ENCODE measurements at places on chromosomes 1 and 21.

- no peak for DNase-seq
Measured at GRCh38 chr1:210213335-210213734, 19.3 kb upstream of the SERTAD4 start.

GRCh38 chr1:15760520-15761211 lies 2.1 kb downstream of the FBLIM1 start:
- DNase-seq = no peak

- DNase-seq = no peak
Measured at GRCh38 chr1:41456847-41457540, 27.5 kb downstream of the EDN2 start.

DNA sequence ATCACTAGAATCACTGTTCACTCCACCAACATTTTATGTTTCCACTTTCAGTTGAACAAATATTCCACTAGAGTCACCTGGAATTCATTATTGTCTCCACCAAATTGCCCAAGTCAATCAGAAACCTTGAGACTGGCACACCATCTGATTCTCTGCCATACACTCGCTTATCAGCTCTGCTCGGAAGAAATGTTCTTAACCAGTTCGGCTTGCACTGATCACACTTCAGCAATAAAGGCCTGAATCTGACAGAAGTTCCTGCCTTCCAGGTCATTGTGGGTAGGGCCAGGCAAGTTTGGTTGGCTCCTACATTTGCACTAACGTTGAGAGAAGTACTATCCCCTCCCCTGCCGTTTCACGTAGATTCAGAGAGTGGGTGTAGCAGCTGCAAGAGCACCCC lies 10.0 kb downstream of the TPM3 start:
- no peak for DNase-seq

DNA sequence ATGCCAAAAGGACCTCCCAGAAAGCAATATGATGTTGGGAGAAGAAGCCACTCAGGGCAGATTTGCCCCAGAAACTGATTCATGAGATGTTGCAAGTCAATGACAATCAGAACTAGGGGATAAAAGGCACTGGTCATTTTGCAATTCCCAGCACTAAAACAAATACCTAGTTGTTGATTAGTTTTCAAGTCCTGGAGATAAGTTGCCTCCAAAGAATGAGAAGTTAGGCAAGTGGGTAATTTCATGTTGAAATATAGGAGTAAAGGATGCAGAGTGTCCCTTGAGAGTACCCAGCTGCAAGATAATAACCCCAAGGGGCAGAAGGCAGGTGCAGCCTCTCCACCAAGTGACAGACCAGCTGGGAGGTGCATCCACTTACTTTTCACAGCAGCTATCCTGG lies 363.6 kb downstream of the PBX1 start:
- no peak for DNase-seq

- DNase-seq = no peak
Measured at GRCh38 chr1:243428617-243429342, 172.9 kb downstream of the SDCCAG8 start.

DNA sequence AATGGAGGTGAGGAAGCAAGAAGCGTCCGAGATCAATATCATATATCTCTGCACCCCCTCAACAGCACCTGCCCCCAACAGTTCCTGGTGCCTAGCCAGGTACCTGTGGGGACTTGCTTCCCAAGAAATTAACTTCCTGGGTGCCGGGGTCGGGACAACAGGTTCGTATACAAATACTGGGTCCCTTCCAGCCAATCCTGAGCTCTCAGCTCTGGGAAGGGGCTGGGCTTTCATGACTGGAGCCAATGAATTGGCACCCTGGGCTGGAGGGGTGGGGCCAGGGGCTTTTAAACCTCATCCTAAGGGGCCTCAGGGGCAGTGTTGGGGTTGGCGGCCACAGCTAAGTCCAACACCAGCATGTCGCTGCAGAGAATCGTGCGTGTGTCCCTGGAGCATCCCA lies at the start of gene PADI3:
TSS of gene PADI3 (plus strand) at position 318 of the 400 bp plus-strand sequence. CDS start at position 358, 40 bp downstream.
- no peak for DNase-seq

- no peak for DNase-seq
Measured at GRCh38 chr1:86247597-86248279, 91.2 kb upstream of the COL24A1 start.

DNA sequence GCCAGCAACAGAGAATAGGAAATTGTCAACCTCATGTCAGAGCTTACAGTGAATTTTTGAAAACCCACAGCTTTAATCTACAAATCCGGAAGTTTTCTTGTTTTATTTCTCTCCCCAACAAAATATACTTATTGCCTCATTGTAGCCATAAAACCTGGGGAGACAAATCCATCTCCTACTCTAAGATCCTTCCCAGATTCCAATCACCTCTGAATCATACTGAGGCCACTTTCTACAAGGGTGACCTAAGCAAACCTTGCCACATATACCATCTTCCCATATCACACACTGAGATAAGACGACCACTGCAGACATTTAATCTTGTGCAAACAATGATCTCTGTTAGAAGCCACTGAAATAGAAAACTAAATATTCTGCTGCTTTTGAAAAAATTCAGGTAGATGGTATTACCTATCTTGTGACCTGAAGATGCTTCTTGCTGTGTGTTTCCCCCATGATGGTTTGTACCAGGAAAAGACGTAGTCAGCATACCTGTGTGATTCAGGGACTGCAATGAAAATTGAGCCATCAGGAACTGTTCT lies 171.5 kb upstream of the DUSP10 start:
- DNase-seq = no peak

DNA sequence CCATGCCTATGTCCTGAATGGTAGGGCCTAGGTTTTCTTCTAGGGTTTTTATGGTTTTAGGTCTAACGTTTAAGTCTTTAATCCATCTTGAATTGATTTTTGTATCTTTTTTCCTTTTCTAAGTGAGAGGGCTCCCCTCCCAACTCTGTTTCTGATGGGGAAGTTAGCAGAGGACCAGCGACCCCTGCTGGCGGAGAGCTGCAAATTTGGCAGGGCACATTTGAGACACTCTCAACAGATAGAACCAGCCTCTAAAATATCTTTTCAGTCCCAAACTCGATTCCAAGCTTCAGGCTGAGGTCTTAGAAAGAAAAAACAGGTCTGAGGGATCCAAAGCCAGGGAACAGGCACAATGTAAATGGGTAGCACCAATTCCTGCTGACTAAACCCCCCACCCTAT lies 32.5 kb downstream of the LRRC3 start:
- no peak for DNase-seq

DNA sequence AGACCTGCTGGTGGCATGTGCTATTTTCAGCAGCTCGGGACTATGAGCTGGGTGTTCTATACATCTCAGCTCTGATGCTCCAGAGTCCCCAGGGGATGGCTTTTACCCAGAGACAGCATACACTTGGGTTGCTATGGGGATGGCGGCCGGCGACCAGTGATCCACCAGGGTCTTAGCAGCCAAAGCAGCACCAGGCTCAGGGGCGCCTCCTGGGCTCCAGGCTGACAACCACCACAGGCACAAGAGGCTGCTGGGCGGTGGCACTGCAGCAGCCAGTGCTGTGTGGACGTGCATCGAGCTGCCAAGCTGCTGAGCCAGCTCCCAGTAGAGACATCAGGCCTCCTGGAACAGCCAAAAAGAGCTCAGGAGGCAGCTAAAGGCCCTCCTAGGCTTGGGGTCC lies 37.6 kb upstream of the CLSTN1 start:
- DNase-seq = no peak

- DNase-seq = peak; percentile 43
Measured at GRCh38 chr21:36104317-36105300, 30.3 kb upstream of the CBR3 start.

- no peak for DNase-seq
Measured at GRCh38 chr1:213394837-213395236, 343.8 kb downstream of the RPS6KC1 start.

DNA sequence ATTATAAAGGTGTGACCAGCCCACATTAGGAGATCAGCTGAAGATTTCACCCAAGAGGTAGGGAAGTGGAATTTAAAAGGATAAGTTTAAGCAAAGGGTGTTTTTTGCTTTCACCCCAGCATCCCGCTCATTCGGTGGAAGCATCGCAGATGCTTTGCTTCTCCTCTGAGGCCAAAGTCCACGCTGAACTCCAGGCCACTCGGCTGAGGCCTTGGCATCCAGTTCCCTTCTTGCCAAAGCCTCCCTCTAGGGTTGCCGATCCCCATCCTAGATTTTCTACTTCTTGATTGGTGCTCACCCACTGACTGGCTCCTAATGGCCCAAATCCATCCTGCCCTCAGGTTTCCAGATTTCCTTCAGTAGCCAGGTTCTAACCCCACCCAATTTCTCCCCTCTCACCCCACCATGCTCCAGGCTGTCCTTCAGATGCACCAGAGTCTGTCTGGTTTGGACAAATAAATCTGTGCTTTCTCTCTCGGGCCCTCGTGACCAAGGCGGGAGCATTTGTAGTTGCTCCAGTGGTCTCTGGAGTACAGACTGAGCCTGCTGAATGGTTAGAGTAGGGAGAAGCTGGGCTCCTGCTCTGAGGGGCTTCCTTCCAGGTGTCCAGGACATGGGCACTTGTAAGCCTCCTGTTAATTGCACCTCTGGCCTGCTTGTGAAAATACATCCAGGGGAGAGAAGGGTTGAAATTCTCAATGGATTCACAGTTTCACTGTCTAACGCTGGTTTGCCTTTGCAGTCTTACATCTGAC lies 193.2 kb downstream of the C1orf94 start:
- no peak for DNase-seq

DNA sequence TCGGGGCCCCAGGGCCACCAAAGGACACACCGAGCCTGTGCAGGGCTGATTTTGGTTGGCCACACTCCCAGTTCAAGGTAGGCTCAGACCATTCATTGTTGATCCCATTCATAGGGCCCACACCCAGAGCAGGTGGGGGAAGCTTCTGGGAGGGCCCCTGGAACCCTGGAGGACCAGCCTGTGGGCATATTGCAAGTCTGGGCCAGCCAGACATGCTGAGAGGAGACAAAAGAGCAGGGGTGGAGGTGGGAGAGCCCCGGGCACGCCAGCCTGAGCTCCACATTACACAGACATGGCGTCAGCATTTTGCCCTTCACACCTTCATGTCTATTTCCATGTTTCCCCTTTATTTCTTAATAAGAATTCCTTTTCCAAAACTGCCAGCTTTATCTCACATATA lies 25.7 kb downstream of the PMVK start:
- DNase-seq = no peak

GRCh38 chr1:165344736-165345135 lies 11.8 kb downstream of the LMX1A start:
- DNase-seq = no peak

DNA sequence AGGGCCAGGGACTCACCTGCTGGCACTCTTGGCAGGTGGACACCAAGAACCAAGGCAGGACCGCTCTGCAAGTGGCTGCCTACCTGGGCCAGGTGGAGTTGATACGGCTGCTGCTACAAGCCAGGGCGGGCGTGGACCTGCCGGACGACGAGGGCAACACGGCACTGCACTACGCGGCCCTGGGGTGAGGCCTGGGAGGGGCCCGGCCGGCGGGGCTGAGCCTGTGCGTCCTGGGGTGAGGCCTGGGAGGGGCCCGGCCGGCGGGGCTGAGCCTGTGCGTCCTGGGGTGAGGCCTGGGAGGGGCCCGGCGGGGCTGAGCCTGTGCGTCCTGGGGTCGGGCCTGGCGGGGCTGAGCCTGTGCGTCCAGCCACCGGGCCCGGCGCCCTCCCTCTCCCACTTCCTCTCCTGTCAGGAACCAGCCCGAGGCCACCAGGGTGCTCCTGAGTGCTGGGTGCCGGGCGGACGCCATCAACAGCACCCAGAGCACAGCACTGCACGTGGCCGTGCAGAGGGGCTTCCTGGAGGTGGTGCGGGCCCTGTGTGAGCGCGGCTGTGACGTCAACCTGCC lies 4.6 kb upstream of the MMP23B start:
- DNase-seq = no peak

GRCh38 chr1:4916610-4917009 lies 262.2 kb downstream of the AJAP1 start:
- no peak for DNase-seq

DNA sequence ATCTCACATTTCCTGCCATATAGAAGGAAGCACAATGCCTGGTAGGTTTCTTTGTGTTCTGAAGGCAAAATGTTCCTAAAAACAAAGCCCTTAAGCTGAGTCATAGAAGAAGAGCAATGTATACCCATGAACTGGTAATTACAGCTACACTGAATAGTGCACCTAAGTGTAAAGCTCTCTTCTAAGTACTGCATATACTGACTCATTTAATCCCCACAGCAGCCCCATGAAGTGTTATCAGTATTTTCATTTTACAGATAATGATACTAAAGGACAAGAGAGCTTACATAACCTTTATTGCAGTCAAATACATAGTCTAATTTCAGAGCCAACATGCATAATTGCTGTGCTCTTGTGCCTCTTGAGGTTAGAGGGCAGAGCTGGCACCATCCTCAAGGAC lies 239.9 kb downstream of the DPYD start:
- DNase-seq = no peak

DNA sequence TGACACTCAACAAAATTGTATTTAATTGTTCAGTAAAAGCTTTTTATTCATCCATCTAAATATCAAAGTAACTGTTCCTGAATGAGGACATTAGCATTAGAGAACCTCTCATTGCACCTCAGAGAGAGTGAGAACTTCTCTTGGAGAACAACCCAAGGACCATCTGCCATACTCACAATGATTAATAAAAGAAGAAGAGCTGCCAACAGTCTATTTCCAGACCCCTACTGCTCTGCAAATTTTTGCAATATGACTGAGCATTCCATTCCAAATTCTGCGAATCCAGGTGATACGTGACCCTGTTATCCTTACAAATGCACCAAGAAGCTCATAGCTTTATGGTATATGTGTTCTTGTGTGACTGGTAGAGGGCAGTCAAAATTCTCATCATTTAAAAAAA lies 422.5 kb downstream of the NEGR1 start:
- DNase-seq = no peak

GRCh38 chr1:43925846-43926245 lies 7.8 kb upstream of the ARTN start:
- no peak for DNase-seq

All from stimulated activated CD4-positive, alpha-beta T cell treated with anti-CD3 and anti-CD28 coated beads, Interleukin-2, amount 100 ng/mL, for 4 hours (primary cell).